Thymus (tissue), 14 donors: ENCODE measurements at places on chromosomes 2 and 18. TPM values are rescaled to one million over a fixed set of nuclear protein-coding genes. Genes with fewer than 3 reads are reported as not detected.

Gene IGFBP5
- polyA plus RNA-seq: 134 TPM

DNA sequence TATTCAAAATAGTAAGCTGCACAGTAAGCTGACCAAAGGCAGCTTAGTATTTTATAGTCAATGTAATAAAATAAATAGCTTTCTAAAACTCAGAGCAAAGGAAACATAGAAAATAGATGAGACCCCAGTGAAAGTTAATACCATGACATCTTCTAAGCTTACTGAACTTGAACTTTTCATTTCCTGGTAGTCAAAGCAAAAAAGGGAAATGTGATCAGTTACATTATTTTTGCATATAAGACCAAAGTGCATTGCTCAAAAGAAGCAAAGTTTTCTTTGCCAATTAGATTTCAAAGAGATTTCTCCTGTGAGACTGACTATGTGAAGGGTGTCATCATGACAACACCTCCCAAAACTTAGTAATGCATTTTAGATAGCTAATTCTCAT is 70.2 kb downstream of the MYO1B start:
- DNase-seq: no peak

Gene RIT2
- polyA plus RNA-seq: 0.16 TPM

Gene UGT1A10
- 0.39 TPM for polyA plus RNA-seq

DNA sequence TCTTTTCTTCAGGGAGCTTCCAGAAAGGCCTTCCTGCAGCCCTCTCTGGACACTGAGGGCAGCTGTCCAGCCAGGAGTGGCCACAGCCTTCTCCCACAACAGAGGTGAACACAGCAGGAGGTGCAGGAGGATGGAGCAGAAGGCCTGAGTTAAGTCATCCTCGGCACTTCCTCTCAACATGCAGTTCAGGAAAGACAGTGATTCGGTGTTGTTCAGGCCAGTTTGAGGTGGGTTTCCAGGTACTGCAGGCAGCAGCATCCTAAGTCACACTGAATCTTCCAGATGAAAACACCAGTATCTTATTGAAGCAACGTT is 225.3 kb upstream of the PXDN start:
- no peak for DNase-seq

- DNase-seq: no peak
Measured at GRCh38 chr18:2559249-2559648, 12.1 kb downstream of the METTL4 start.

DNA sequence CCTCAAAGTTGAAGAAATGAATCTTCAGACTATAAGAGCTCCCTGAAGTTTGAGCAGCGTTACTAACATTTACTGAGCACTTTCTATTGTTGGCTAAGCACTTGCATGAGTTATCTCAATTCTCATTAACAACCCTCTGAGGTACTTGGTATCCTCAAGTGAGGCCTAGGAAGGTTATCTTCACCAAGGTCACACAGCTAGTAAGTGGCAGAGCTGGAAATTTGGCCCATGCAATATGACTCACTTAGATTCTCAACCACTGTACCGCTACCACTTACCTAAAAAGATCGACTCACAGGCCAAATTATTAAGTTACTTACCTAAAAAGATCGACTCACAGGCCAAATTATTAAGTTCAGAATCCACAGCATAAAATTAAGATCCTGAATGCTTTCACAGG is 8.7 kb upstream of the METAP1D start:
- no peak for DNase-seq

Gene REEP1
- polyA plus RNA-seq: 1.3 TPM

GRCh38 chr2:10163498-10164486 is 41.3 kb downstream of the RRM2 start:
- no peak for DNase-seq

DNA sequence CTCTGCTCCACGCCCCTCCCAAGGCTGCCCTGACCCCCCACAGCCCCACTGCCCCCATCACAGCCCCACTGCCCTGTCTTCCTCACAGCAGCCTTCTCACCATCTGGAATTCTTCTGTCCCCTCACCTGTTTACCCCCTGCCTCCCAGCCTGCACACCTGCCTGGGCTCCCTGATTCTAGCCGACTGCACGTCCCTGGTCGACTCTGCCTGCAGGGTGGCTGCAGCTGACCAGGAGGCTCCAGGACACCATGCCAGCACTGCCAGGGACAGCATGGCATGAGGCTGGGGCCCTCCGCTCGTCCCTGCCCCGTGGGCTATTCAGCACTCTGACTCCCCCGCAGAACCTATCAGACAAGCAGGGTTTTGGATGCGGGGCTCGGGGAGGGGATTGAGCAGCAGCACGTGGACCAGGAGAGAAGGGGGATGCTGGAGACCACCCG is 254.1 kb downstream of the HDAC4 start:
- no peak for DNase-seq

- no peak for DNase-seq
Measured at GRCh38 chr2:223566396-223566795, 35.8 kb downstream of the SCG2 start.

- DNase-seq: peak; percentile 21
Measured at GRCh38 chr2:172090044-172090961, 5.0 kb downstream of the DLX1 start.

Gene HOXD1
- polyA plus RNA-seq: 0.52 TPM

Gene ROCK1
- 25.6 TPM for polyA plus RNA-seq

- DNase-seq: no peak
Measured at GRCh38 chr2:14716319-14716718, 83.8 kb downstream of the LRATD1 start.

Gene DGKD
- polyA plus RNA-seq: 23.5 TPM

DNA sequence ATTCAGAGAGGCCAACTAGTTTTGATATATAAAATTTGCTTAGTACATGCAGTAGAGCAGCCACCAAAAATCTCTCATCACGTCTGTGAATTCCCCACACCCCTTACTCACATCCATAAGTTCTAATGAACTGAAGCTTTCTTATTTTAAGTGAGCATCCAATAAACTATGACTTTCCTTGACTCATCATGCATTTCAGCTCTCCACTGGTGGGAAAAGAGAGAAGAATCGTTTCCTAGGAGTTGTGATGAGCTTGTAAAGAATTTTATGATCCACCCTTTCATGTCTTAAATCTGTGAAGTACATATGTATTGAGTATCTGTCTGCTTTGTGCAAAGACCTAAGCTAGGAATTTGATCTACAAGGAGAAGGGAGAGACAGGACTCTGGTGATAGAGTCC is 428.6 kb downstream of the SETBP1 start:
- no peak for DNase-seq

DNA sequence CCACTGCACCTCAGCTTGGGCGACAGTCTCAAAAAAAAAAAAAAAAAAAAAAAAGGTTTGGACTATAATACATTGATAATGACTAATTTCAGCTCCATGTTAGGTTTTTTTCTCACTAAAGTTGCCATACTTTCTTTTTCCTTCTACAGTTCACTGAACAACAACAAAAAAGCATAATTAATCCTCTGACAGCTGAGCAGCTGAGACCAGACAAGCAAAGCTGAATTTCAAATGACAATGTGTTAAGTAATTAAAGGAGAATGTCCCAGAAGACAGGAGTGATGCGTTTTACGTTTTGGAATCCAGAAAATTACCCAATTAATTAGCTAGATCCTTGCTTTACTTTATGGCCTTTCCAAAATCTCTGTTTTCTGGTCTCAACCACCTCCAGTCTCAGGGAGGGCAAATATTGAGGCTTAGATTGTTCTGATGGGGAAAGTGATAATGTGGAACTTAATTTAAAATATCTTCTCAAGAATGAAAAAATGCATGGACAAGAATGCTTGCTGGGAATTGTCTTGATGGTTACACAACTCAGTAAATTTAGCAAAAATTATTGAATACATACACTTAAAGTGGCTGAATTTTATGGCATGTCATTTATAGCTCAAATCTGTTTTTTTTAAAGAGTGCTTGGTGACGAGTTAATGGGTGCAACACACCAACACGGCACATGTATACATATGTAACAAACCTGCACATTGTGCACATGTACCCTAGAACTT is 17.4 kb upstream of the RMDN2 start:
- DNase-seq: no peak

Gene HOXD12
- not detected for polyA plus RNA-seq

Gene LAMA1
- polyA plus RNA-seq: 2.9 TPM
